ENCODE measurements at places on chromosomes 7 and 10.
A peak's percentile ranks its signal among the peaks of the same experiment; 100 is the strongest.

GRCh38 chr10:32377458-32378259, 30.7 kb upstream of the EPC1 start:
- peak; percentile 76 for DNase-seq

GRCh38 chr7:45219801-45220435, 62.3 kb downstream of the RAMP3 start:
- DNase-seq: no peak

DNA sequence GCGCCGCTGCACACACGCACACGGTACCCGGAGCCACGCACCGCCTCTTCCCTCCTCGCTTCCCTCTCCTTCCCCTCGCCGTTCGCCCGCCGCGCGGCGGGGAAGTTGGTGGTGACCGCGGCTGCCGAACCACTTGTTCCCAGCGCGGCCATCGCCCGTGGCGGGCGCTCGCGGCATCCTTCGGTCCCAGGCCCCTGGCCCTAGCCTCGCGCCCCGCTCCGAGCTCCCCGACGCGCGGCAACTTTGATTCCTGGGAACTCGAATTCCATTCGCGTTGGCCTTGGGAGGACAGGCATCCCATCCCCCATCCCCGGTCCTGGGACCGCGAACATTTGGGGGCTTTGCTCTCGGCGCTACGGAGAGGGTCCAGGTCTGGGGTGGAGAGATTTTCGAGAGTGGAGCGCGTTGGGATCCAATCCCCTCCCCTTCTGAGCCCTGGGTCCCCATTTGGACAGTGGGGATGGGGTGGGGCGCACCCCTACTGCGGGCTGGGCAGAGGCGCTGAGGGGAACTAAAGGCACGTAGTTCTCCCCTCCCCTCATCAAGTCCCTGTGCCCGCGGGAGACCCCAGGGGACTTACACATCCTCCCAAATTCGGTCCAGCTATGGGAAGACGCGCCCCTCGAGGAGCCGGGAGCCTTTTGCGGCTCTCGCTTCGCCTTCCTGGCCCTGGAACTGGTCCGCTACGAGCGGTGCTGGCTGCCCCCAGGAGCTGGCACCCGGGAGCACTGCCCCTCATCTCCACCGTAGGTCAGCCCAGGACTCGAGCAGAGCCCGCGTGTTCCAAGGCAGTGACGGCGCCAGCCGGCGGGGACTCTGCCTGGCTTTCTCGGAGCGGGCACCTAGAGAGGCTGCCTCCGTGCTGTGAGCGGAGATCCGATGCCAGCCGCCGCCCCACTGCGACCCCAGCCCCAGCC, 834 bp downstream of the CDH23 start:
- peak; percentile 53 for DNase-seq

- no peak for DNase-seq
These were observed 1.9 kb upstream of the VOPP1 start for GRCh38 chr7:55574051-55574717.

DNA sequence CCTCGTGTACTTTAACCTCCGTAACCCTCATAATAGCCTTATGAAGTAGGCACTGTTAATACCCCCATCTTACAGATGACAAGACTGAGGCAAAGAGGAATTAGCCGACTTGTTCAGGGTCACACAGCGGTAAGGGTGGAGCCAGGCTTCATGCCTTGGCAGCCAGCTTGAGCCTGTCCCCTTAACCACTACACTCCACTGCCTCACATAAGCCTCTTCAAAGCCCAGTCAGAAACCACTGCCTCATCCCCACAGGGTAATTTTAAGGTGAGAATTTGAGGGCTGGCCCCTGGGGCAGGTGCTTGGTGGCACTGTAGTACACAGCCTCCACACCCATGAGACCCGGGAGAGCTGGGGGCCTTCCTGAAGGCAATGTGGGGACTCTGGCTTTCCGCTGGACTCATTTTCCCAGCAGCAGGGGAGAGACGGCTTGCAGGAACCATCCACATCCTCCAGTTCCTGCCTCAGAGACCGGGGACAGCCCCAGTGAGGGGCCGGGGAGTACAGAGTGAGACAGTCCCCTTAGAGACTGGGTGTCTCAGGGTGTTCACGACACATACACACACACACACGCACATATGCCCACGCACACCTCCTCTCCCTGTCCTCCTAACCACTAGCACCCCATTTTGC, 7.6 kb upstream of the C10orf105 start:
- no peak for DNase-seq

- no peak for DNase-seq
These were observed 32.8 kb downstream of the MYO3A start for GRCh38 chr10:25966844-25967243.

GRCh38 chr10:17923728-17924127, 28.0 kb upstream of the SLC39A12 start:
- DNase-seq: peak; percentile 69

DNA sequence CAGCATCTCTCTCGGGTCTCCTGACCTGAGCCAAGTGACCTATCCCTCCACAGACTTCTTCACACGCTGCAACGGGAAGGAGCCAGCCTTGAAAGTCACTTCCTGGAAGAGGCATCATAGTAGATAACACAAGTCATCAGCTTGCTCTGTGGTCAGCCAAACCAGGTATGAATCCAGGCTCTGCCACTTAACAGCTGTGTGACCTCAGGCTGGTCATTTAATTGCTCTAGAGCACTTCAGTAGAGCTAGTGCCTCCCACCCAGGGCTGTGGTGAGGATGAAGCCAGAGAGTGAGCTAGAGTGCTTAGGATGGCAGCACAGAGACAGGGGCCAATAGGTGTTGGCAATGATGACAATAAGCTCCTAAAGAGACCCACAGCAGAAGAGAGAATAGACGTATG, 247.7 kb upstream of the ZMIZ1 start:
- DNase-seq: no peak

- DNase-seq: no peak
These were observed 252.5 kb downstream of the PTEN start for GRCh38 chr10:88115968-88116367.

GRCh38 chr7:1666823-1667565, 3.1 kb upstream of the ELFN1 start:
- DNase-seq: no peak

- DNase-seq: peak; percentile 74
These were observed 71.2 kb upstream of the FOXK1 start for GRCh38 chr7:4610768-4611467.

DNA sequence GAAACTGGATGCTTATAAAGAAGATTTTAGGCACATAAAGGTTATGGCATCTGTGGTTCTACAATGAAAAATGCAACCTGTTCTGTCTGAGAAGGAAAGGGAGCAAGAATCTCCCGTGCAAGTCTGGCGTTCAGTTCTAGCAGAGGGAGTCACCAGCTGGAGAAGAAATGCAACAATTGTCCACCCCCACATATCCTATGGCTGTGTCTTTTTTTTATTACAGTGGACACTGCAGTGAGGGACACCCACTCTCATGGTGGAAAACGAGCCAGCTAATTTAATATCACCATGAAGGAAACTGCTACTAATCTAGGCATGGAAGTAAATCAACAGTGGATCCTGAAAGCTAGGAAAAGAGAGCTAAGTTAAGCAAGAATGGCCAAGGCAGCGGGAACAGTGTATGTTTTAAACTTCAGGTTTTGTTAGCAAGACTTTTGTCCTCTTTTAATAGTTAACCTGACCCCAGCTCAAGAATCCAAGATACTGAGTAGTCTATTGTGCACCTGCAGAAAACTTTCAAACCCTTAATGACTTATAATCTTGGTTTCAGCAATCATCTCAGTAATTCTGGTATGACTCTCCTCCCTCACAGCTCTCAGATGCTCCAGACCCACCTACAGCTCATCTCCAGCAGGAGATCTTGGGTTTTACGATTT, 149.3 kb downstream of the FGFR2 start:
- DNase-seq: no peak

DNA sequence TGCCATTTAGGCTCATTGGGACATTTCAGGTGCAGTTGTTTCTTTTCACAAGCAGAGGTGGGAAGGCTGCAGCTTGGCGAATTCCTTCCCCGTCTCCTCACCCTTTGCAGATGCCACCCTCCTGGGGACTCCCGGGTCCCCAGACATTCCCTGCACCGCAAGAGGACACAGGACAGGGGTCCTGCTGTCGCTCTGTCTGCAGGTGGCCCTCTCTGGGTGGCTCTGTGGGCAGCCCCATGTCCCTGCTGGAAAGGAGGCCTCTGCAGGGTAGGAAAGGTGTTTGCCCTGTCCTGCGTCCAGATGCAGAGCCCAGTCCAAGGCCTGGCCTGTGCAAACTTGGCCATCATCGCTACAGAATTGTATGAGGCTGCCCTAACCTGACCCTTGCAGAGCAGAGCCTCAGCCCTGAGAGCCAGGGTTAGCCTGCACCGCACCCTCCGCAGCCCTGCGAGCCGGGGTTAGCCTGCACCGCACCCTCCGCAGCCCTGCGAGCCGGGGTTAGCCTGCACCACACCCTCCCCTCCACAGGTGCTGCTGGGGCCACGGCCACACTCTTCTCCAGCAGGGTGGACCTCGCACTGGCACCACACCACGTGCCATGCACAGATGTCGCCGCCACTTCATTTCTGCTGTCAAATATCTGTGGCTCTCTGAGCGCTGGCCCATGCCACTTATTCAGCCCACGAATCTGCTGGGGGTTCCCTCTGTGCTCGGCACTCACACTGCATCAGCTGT, 61.0 kb downstream of the CFAP46 start:
- no peak for DNase-seq

GRCh38 chr10:70462349-70462984, 16.1 kb upstream of the PALD1 start:
- DNase-seq: peak; percentile 97

DNA sequence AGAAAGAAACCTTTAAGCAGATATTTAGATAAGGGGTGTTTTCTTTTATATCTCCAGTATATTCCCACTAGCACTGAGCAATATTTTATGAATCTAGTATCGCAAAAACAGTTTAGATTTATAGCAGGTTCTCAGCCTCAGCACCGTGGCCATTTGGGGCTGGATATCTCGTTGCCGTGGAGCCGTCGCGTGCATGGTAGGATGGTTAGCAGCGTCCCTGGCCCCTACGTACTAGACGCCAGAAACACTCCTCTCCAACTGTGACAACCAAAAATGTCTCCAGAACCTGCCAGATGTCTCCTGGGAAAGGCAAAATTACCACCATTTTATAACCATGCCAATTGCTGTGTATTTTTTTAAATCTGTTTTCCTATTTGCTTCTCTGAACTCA, 172.9 kb downstream of the CACNB2 start:
- DNase-seq: peak; percentile 45
